GM12864 (cell line): ENCODE measurements at places on chromosomes 7 and 10.

GRCh38 chr7:2165610-2166594, 66.8 kb downstream of the MAD1L1 start:
- DNase-seq = peak; percentile 59

DNA sequence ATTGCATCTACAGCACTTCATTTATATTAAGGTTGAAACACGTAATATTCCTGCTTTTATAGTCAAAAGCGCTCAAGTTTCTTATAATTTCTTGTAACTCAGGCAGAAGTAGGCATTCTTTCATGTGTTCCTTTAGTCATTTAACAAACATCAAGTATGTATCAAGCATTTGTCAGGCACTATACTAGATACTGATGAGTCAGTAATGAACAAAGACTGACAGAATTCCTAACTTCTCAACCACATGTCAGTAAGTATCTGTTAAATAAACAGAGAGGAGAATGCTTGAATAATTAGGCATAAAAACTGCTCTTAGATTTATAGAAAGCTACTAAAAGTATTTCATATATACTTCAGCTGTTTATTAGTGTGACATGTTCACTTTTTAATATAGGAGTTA, 9.9 kb downstream of the CRPPA start:
- DNase-seq = no peak

DNA sequence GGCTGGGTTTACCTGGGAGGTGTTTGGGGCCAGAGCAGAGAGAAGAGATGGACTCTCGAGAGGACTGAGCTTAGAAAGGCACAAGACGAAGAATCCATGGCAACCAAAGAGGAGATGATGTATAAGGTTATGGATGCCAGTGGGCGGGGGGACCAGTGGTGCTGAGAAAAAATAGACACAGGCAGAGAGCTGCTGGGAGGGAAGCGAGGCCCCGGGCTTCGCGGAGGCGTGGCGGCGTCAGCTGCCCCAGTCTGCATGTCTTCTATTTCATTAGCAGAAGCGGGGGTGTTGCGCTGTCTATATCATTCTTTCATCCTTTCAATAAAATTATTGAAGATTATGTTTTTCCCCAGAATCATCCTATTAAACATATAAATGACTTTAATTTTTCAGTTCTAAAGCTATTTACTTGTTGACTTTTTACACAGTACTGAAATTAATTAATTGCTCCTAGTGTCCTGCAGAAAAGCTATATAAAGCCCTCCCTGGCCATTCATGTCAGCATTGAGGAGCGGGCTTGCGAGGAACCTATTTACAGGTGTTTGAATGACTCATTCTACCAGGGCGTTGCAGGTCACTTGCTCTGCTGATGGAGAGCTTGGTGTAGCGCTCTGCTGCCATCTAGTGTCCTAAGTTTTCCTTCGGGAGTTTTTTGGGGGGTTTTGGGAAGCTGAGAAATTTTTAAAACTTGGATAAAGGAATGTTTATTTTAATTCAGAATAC, 42.9 kb upstream of the BHLHA15 start:
- peak; percentile 57 for DNase-seq

DNA sequence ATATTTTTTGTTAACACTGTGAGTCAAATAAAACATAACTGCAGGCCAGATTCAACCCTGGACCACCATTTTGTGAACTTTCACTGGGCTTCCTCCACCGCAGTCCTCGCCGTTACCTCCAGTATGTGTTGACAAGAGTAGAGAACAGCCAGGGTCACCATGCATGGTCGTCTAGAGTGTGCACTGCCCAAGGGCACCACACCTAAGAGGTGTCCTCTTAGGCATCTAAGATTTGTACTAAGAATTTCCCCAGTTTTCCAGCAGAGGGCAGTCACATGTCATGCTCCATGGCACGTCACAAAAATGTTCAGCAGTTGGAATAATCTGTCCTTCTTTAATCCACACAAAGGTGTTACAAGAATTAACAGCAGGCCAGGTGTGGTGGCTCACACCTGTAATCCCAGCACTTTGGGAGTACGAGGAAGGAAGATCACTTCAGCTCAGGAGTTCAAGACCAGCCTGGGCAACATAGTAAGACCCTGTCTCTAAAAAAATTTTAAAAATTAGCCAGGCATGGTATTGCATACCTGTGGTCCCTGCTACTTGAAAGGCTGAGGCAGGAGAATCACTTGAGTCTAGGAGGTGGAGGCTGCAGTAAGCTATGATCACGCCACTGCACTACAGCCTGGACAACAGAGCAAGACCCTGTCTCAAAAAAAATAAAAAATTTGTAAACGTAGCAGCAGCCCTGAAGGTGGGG, 71.2 kb upstream of the FOXK1 start:
- DNase-seq = peak; percentile 42

GRCh38 chr10:121462281-121462680, 136.0 kb downstream of the FGFR2 start:
- DNase-seq = no peak

DNA sequence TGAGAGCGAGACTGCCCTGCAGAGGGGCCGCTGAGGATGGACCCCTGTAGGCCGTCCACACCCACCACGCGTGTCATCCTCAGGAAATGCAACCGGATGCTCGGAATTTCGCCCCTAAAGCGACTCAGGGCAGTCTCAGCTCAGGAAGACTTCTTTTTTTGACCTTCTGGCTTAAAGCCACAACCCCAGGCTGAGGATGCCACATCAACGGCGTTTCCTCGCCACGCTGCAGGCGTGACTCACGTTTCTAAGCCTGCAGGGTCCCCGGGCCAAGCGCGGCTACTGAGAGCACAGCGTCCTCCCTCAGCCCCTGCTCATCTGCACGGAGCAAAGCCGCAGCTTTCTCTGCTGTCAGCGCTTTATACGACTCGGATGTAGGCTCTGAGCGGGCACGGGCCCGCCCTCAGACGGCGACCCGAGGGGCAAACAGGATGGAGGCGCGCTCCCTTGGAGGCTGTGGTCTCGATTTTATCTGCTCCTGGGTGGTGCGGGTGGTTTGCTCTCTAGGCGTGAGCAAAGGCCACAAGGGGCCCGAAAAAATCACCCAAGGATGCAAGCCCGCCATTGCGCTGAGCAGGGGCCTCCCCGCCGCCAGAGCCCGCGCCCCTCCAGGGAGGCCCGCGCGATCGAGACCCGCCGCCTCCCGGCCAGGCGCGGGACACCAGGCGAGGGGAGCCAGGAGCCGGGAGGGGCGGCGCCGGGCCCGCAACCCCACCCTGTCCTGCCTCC, 726 bp upstream of the INSIG1 start:
- no peak for DNase-seq

- DNase-seq = no peak
Measured at GRCh38 chr10:122553341-122553740, 7.2 kb upstream of the DMBT1 start.

DNA sequence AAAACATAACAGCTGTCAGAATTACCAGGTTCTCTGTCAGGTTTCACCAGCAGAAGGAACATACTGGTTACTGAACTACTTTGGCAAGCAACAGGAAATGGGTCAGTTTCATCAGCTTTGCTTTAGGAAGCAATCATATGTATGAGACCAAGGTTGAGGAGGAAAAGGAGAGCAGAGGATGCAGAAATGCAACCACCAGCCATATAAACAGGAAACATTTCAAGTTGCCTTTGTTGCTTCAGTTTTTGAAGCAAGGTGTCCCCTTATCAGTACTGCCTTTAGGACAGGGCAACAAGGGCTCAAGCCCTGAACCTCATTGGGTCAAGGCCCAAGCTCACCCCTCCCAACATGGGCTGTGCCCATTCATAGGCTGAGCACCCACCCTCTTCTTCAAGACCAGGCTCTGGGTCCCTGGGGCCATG, 10.2 kb downstream of the HIPK2 start:
- DNase-seq = peak; percentile 68

GRCh38 chr7:124403112-124403511, 362.5 kb downstream of the GPR37 start:
- no peak for DNase-seq

DNA sequence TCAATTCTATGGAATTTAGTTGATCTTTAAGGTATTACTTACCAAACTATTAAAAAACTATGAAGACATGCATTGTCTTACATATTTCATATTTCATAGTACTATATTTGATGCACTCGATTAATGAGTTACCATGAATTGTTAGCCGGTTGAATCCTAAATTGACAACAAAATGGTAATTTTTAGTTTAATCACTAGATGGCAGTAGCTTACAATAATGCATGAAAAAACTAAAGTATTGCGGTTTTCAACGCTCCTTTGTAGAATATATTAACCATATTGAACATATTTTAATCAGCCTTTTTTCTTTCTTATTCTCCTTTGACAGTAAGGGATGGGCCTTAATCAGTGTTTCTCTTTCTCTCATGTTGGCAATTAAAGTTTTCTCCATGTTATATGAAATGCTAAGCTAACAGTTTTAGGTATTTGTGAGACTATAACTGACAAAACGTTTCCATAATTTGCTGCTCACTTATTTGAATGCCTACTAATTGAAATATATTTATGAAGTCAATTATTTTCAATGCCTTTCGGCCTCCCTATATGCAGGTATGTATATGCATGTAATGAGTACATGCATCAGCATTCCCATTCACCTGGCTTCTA, 48.5 kb upstream of the ARL4A start:
- DNase-seq = peak; percentile 15

GRCh38 chr7:150735596-150736358, 1.4 kb upstream of the GIMAP5 start:
- no peak for DNase-seq

DNA sequence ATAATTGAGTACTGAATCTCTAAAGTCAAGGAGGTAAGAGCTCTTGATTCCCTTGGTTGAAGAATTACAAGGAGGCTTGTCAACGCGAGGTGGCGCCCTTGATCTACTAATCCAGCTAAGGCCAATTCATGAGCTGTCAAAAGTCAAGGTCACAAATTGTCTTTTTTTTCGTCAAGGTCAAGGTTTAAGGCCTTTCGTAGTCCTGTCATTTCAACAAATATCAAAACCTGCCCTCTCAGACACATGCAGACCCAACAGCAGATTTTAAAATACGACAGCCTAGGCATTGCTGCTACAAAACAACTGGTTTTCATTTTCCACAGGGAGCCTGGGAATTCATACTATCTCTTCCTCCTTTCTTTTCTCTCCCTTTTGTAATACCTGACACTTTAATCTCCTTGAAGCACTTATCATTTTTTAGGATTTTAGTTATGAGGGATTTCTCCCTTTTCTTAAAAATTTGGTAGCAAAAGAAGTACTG, 3.6 kb downstream of the HOXA13 start:
- peak; percentile 46 for DNase-seq

DNA sequence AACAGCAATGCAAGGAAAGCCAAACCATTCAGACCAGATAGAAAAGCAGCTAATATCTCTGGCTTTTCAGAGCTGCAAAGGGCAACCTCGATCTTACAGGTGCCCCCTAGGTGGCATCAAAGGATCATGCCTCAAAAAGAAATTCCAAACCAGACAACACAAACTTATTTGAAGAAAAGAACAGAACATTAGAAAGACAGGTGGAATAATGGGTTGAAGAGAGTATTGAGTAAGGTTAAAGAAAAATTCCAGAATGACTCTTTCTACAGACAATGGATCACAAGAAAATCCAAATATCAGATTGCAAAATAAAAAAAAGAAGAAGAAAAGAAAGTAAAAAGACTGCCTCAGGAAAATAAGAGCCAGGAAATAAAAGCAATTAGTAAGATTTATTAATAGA, 213.7 kb downstream of the ELMO1 start:
- DNase-seq = no peak

DNA sequence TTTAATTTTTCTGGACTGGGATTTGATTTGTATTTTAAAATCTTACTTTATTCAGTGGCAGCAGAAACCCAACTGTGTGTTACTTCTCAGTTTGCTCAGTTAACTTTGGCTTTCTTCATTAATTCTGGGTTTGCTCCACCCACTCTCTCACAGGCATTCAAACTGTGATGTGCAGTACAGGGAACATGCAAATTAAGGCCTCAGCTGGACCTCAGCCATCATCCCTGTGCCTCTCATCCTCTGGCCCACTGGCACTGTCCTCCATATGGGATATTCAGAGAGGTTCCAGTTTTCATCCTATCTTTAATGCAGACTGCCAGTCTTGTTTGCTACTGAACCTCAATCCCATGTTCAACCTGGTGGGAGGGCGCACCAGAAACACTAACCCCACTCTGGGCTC, 743.4 kb upstream of the IGFBP3 start:
- no peak for DNase-seq

DNA sequence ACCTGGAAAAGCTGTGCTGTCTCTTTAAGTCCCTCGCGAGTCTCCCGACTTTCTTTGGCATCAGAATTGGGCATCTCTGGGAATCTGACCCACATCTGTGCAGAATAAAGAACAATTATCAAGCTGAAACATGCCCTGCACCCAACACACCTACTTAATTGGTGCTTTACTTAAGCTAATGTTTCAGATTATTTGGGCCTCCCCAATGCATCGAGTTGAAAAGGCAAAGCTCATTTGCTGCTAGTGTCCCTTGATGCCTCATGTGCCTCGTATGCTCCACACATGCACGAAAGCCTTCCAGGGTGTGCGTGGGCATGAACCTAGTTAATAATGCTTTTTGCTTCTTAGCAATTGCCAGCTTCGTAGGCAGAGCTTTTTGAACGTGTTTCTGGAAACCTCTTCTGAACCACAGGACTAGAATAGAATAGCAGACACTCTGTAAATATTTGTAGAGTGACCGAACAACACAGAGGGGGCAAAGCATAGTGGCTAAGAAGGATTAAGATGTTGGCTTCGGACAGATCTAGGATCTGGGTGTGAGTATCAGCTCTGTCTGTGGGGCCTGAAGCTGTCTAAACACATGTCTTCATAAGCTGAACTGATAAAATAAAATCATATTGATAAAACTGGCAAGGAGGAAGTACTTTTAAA, 26.7 kb upstream of the FGFR2 start:
- no peak for DNase-seq

DNA sequence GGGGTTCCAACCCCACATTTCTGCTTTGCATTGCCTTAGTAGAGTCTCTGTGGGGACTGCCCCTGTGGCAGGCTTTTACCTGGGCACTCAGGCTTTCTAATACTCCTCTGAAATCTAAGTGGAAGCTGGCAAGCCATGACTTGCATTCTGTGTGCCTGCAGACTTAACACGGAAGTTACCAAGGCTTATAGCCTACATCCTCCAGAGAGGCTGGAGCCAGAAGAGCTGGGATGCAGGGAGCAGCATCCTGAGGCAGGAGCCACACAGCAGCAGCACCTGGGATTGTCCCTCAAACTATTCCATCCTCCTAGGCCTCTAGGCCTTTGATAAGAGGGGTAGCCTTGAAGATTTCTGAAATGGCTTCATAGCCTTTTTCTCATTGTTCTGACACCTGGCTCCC, 22.1 kb upstream of the ABCC2 start:
- no peak for DNase-seq
